ENCODE measurements at places on chromosomes 4 and X.

DNA sequence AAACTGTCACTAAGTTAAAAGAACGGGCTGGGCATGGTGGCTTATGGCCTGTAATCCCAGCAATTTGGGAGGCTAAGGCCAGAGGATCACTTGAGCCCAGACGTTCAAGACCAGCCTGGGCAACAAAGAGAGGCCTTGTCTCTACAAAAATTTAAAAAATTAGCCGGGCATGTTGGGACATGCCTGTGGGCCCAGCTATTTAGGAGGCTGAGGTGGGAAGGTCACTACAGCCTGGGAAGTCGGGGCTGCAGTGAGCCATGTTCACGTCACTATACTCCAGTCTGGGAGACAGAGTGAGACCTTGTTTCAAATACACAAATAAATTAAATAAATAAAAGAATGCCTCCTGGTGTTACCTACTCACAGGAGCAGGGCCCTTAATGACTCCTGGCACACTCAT lies 69.5 kb downstream of the APBB2 start:
- no peak for DNase-seq

- DNase-seq = no peak
Measured at GRCh38 chr4:138050601-138051000, 191.5 kb downstream of the SLC7A11 start.

DNA sequence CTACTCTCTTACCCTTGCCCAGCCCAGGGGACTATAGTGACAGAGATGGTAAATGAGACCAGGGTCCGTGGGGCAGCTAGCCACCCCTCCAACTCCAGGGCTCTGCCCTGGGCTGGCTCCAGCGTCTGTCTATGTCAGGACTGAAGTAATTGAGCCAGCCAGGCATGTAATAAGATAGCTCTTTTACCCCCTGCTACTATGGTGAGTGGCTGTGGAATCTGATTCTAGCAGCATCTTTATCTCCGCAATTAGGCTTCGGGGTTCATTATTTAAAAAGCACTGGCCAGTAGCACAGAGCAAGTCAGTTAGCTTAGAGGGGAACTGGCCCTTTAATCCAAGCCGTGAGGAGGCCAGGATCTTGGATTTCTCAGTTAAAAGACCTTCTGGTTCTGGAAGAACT lies 123.3 kb upstream of the RAI2 start:
- no peak for DNase-seq

GRCh38 chr4:67152976-67153375 lies 392.3 kb downstream of the CENPC start:
- DNase-seq = no peak

- peak; percentile 13 for DNase-seq
Measured at GRCh38 chr4:74364652-74365491, at the start of gene EREG. EREG (plus strand) TSS chr4:74365145; CDS start chr4:74365309, 164 bp downstream.

DNA sequence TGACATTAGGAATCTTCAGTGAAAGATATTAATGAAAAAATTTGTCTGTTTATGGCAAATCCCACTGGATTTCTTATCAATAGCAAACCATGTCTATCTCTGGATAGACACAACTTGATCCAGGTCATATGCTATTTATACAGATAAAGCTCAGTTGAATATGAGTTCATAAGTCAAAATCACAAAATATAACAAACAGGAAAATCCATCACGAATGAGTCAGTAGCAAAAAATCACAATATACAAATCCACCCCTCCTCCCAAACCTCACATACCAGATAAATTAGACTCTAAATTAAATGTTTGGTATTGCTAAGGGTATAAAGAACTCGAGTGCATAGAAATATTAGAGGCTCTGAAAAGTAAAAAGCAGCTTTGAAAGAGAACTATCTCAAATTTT lies 420.5 kb downstream of the TLL1 start:
- no peak for DNase-seq

GRCh38 chrX:115689931-115690330 lies 129.0 kb downstream of the PLS3 start:
- DNase-seq = no peak

- no peak for DNase-seq
Measured at GRCh38 chrX:124555036-124555595, 208.8 kb downstream of the SH2D1A start.

DNA sequence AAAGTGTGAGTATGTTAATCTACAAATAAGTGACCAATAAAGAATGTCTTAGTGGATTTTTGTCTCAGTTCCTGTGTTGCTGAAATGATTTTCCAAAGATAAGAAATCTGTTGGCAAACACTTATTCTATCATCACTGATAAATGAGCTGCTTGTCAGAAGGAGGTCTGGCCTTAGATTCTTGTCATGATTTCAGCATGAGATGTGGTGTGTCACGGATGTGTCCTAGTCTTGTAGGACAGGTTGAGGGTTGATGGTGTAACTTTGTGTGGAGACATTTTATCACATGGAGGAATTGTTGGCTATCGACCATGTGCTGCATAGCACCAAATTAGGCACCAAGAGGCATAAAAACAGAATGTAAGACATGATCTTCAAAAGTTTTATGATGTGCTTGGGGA lies 31.8 kb upstream of the LIMCH1 start:
- DNase-seq = no peak

- no peak for DNase-seq
Measured at GRCh38 chrX:22922961-22923360, 76.8 kb upstream of the DDX53 start.

GRCh38 chrX:136941396-136942337 lies 61.1 kb upstream of the RBMX start:
- no peak for DNase-seq

DNA sequence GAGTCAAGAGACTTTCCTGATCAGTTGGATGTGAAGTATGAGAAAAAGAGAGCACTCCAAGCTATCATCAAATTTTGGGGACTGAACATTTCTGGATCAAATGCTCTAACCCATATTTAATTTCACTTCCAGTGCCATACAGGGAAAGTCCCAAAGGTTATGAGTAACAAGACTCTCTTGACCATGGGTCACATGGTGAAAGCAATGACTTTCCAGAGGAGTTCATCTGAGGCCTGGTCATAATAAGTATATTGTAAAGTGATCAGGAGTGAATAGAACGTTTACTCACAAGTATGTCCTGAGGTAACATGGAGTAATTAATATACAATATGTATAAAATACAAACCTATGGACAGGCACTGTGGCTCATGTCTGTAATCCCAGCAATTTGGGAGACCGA lies 40.7 kb upstream of the ARMCX5 start:
- DNase-seq = no peak

DNA sequence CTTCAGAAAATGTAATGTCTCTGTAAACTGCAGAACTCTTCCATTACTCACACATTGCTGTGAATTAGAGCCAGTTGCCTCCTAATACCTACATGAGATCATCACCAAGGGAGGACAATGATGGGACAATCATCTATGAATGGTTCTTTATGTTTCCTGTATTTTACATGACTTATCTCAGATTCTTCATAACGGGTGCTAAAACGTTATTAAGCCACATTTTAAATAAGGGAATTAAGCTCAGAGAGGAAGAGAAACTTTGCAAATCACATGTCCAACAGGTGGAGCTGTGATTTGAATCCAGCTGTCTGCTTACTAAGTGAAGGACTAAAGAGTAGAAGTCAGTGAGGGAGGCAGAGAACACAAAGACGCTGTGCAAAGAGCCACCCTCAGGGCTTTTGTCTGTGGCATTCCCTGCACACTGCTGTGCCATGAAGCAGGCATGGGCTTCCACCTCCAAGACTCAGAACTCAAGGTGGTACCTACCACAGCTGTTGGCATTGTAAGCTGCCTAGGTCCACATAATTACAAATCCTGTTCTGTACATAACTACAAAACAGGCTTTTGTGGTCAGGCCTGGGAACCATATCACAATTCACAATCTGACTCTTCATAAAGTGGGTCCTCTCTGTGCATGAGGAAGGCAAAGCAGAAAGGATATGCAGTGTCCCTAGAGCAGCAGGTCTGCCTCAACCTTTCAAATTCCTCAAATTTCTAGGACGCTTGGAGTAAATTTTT lies 12.8 kb downstream of the TBC1D9 start:
- peak; percentile 54 for DNase-seq

DNA sequence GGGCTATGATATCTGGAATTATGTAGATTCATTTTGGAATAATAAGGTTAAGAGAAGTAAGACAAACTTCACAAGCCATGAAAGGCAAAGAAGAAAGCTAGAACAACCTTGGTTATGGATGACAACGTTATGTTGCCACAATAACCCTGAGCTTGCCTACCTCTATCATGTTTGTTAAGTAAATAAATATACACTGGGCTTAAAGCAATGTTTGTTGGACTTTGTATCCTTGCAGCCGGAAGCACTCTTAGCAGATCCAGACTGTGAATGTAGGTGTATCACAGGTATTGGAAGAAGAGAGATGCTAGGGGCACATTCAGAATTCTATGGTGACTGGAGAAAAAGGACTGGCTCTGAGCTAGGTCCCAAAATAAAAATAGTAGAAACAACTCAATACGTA lies 214.4 kb downstream of the HS3ST1 start:
- DNase-seq = no peak

- no peak for DNase-seq
Measured at GRCh38 chr4:7890635-7891393, 48.8 kb downstream of the AFAP1 start.

DNA sequence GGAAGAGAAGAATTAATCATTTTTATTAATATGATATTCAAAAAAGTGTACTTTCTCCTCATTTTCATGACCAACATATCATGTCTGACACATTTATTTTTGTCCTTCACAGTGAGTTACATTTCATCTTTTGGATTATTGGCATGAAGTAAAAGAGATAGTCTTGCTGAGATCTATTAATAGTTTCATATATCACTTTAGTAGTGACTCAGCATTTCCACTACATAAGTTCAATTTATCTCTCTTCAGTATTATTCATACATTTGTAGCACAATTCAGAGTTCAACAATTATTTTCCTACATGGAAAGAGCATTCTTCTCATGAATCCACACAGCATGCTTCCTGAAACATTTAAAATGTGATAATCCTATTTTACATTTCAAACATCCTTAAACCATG lies 1461.1 kb downstream of the TECRL start:
- no peak for DNase-seq

GRCh38 chr4:74095886-74096264 lies 3.1 kb downstream of the CXCL2 start:
- DNase-seq = no peak

DNA sequence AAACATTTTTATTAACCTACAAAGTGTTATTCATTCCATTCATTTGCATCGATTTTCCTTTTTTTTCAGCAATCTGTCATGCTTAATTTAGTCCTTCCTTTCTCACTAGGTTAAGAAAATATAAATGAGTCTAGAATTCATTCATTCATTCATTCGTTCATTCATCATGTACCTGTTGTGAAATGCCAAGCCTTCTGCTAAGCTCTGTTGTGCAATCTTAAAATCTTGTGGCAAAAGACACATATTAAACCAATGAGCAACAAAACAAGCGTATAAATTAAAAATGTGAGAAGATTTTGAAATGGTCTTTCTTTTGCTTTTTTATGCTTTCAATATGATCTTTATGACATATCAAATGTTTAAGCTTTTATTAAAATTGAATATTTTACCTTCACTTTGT lies 88.6 kb upstream of the MAD2L1 start:
- no peak for DNase-seq

Data from memory B cell (primary cell).